GM12878 (cell line): ENCODE measurements at places on chromosomes 12 and 14.

DNA sequence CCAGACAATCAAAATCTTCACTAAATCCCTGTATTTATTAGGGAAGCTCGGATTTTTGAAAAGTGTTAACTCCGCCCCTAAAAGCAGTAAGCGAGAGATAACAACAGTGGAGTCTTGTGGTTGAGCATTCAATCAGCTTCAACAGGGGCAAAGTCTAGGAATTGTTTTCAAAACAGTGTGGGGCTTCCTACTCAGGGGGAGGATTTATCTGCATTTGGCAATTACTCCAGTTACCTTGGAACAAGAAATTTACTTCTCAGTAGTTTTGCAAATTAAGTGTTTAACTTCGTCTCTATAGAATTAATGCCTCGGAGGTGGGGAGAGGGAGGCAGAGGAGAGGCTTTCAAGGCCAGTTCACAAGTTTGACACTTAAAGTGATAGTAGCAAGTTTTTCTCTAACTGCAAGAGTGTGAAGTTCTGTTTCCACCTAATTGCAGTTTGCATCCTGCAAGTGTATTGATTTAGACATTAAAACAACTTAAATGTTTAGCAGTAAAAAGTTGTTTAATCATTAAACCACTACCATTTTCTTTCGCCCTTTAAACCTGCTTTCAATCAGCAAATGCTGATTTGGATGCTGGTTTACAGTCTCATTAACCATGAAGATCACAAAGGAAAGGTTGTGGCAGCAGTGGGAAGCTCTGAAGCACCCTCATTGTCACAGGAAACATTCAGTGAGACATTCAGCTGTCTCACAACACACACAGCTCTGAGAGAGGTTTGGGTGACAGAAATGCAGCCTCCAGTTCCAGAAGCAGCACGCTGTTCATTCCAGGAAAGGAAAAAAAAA lies 102.0 kb downstream of the HMGA2 start:
- DNase-seq = no peak

DNA sequence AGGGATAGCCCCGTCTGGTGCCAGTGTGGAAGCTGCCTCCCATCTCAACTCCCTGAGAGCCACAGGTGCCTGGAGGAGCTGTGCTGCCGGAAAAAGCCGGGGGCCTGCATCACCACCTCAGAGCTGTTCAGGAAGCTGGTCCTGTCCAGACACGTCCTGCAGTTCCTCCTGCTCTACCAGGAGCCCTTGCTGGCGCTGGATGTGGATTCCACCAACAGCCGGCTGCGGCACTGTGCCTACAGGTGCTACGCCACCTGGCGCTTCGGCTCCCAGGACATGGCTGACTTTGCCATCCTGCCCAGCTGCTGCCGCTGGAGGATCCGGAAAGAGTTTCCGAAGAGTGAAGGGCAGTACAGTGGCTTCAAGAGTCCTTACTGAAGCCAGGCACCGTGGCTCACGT lies 25.5 kb upstream of the P2RX4 start:
- DNase-seq = no peak

DNA sequence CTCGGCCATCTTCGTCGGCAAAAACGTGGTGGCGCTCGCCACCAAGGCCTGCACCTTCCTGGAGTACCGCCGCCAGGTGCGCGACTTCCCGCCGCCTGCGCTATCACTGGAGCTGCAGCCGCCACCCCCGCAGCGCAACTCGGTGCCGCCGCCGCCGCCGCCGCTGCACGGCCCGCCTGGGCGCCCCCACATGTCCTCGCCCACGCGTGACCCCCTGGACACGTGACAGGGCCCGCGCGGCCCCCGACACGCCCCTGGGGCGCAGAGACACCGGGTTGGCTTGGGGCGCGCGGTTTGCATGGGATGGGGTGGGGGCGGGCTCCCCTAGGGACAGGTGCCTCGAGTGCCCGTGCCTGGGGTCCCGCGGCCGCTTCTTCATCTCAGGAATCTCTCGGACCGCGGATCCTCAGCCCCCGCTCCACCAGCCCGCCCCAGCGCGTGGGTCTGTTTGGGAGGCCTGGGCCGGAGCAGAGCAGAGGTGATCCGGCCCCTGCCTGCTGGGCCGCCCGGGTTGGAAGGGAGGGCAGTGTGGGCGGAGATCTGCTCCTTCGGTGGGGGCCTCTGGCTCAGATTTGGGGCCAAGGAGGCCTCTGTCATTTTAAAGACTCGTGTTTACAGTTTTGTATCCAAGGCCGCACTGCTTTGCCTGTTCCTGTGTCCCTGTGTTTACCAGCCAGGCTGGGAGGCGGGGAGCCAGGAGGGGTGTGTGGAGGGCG lies 3.3 kb downstream of the TMEM121 start:
- no peak for DNase-seq

DNA sequence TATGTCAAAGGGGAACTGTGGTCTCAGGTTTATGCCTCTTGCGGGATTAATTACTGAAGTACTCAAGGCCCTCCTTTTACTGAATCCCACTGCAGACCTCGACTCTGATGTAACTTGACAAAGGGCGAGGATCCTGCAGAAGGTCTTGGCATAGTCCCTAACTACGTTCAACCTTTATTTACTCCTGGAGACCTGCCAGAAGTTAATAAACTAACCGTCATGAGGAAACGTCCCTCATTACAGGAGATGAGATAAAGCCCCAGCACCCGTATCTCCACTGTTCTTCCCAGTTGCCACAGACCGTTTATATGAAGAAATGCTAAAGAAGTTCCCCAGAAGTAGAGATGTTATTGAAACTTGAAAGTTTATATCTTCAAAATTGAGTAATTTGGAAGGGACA lies 190.9 kb downstream of the ETV6 start:
- DNase-seq = no peak

DNA sequence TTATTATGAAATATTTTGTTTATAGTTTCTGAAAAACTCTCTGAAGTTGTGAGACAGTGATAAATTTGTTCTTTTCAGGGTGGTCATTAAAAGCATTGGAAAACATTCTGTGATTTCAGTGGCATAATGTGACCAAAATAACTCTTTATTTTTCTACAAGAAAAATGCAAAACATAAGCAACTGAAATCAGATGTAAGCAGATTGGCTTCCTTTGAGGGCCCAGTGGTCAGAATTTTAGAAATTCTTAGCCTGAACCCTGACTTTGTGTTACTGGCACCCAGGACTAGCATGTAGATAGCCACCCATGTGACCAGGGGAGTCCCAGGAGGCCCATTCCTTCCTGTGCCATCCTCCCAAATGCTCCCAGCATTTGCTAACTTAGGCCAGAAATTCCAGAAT lies 145.6 kb upstream of the SLC38A2 start:
- DNase-seq = no peak

GRCh38 chr12:102507301-102507700 lies 26.9 kb upstream of the IGF1 start:
- no peak for DNase-seq

DNA sequence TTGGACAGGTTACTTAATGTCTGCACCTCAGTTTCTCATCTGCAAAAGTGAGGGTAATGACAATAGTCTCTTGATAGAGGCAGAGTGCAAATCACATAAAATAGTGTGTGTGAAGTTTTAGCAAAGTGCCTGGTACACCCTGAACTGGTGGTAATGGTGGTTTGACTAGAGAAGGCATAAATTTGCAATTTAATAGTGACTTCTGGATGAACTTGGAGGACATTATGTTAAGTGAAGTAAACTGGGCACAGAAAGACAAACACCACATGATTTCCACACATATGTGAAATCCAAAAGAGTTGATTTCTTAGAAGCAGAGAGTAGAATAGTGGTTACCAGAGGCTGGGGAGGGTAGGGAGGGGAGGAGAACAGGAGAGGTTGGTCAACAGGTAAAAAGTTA lies 54.8 kb upstream of the FUT8 start:
- DNase-seq = no peak

GRCh38 chr12:57430112-57430930 lies 522 bp downstream of the R3HDM2 start:
- DNase-seq = no peak

DNA sequence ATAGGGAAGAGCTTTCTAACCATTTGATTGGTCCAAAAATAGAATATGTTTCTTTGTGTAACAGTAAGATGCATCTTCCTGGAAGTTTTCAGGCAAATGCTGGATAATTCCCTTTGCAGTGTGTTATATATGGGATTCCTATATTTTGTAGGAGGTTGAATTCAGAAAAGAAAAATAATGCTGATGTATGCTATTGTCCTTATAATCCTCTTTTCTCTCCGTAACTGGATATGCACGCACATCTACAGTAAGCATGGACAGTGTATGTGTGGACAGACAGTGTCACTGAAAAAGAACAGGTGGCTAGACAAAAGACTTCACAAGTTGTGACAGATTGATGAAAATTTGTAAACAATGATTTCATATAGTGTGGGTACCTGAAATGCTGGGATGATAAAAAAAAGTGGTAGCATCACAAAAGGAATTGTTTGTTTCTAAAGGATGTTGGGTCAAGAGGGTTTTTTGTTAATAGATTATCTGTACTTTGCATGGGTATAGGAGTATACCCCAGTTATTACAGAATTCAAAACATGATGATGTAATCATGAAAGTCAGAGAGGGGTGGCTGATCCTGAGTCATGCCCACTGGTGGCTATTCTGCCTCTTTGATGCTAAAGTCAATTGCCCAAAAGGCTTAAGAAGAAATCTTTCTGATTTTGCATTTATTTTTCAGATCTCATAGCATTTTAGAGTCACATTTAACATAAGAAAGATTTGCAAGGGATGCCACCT lies 160.7 kb upstream of the TMTC1 start:
- no peak for DNase-seq

- DNase-seq = no peak
These were observed 404.5 kb downstream of the BCAT1 start for GRCh38 chr12:24544368-24544767.

DNA sequence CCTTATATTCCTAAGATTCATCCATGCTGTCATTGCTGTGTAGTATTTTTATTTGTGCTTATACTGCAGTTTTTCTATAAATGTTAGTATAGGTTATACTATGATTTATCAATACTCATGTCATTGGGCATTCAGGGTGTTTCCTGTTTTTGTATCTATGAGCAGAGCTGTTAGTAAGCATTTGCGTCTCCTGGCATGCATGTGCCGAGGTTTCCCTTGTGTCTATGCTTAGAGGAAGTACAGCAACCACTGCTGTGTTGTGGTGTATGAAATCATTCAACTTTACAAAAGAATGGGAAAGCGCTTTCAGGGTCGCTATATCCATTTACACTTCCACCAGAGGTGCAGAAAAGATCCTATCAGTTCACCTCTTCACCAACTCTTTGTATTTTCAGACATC lies 122.7 kb downstream of the RGS6 start:
- DNase-seq = no peak

GRCh38 chr14:72864712-72865365 lies 29.1 kb downstream of the DPF3 start:
- DNase-seq = no peak

DNA sequence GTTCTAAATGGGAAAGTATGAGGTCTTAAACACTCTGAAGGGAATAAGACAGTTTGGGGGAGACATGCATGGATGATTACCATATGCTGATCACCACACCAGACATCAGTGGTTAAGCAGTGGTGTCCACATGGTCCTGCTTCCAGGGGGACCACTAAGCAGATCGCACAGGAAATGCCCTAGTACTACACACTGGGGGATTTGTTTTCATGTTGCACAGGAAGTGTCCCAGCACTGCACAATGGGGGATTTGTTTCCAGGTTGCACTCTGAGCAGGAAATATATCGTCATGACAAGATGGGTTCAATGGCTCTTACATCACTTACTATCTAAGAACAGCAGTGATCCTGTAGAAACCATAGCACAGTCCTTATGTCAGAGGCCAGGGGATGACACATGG lies 245.5 kb downstream of the BCL11B start:
- no peak for DNase-seq
